ENCODE measurements at places on chromosomes 6 and 20. TPM values are rescaled to one million over a fixed set of nuclear protein-coding genes. Genes with fewer than 3 reads are reported as not detected.

- no peak for DNase-seq
Measured at GRCh38 chr20:61373956-61374545, 122.0 kb downstream of the CDH4 start.

The TMEM170B gene
- 7.3 TPM for total RNA-seq

The SLC4A11 gene
- total RNA-seq: 2.0 TPM

- DNase-seq: no peak
Measured at GRCh38 chr20:16952965-16953364, 204.8 kb downstream of the OTOR start.

- no peak for DNase-seq
Measured at GRCh38 chr6:144936764-144937163, 651.6 kb downstream of the UTRN start.

- DNase-seq: no peak
Measured at GRCh38 chr20:38108986-38109541, 56.0 kb downstream of the TGM2 start.

DNA sequence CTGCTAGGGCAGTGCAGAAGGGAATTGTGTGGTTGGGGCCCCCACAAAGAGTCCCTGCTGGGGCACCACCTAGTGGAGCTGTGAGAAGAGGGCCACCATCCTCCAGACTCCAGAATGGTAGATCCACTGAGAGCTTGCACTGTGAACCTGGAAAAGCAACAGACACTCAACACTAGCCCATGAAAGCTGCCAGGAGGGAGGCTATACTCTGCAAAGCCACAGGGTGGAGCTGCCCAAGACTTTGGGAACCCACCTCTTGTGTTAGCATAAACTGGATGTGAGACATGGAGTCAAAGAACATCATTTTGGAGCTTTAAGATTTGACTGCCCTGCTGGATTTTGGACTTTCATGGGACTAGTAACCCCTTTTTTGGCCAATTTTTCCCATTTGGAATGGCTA, 328.4 kb upstream of the KHDRBS2 start:
- no peak for DNase-seq

DNA sequence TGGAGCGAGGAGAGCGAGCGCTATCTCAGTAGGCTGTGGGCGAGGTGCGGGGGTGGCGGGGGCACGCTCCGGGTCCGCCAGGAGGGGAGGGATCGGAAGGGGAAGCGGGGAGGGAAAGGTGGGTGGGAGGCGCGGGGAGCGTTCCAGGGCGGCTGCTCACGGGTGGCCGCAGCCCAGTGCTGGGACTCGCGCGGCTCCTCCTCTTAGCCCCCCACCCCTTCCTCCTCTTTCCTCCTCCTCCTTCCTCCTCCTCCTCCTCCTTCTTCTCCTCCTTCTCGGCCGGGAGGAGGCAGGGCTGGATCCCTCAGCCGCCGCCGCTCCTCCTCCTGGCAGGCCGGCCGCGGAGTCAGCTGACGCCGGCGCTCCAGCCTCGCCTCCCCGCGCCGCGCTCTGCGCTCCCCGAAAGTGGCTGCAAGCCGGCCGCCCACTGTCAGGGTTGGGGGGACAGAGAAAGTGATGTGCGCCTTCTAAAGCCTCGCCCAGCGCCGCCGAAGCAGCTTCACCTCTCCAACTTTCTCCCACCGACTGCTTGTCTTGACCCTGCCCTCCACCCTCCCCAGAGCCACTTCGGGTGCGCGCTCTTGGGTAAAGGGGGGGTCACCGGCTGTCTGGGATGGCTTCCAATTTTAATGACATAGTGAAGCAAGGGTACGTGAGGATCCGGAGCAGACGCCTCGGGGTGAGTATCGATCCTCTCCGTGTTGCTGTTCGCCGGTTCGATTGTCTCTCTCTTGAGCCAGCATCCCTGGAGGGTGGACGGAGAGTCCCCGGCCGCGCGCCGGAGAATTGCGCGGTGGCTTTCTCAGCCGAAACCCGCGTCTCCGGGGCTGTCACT, at the start of gene DOK5:
DOK5 (plus strand) TSS at position 260 of the 835 bp plus-strand sequence; CDS start at position 614, 354 bp downstream.
- DNase-seq: peak; percentile 16

The RIMS4 gene
- 8.2 TPM for total RNA-seq

Measured in progenitor cell of endocrine pancreas (in vitro differentiated cells).